ENCODE measurements at places on chromosomes 7 and 10.

GRCh38 chr10:88979153-88979562, 11.4 kb upstream of the FAS start:
- DNase-seq = peak; percentile 80

DNA sequence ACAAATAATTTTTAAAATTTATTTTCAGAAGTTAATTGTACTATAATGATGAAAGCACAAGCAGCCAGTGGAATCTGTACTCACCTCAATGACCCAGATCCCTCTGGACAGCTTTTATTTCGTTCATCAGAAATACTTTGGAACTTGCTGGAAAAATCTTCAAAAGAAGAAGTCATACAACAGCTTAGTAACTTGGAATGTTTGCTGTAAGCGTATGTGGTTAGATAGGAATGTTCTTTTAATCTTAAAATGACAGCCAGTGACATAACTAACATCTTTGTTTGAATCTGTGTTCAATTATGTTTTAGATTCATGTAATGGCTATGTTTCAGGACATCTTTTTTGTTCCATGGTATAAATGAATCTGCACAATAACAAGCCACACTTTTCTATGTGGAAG, 26.8 kb downstream of the CFAP69 start:
- DNase-seq = peak; percentile 87

DNA sequence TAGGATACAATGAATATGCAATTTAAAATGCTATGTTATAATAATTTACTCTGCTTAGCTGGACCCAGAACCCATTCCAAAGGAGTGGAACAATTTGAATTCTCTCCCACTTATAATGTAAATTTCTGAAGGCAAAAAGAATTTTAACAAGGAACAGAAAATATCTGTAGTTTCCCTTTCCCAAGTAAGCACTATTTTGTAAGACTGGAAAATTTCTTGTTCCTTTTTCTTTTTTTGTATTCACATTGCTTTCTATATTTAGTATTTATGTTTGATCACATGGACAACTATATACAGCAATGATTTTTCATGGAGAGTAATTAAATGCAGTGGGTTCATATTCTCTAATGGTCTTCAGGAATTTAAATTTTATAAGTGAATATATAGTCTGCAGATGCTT, 127.4 kb downstream of the GPR85 start:
- no peak for DNase-seq

- no peak for DNase-seq
Measured at GRCh38 chr7:28397141-28397540, 15.2 kb upstream of the CREB5 start.

- DNase-seq = no peak
Measured at GRCh38 chr7:148340438-148341280, 249.9 kb upstream of the C7orf33 start.

DNA sequence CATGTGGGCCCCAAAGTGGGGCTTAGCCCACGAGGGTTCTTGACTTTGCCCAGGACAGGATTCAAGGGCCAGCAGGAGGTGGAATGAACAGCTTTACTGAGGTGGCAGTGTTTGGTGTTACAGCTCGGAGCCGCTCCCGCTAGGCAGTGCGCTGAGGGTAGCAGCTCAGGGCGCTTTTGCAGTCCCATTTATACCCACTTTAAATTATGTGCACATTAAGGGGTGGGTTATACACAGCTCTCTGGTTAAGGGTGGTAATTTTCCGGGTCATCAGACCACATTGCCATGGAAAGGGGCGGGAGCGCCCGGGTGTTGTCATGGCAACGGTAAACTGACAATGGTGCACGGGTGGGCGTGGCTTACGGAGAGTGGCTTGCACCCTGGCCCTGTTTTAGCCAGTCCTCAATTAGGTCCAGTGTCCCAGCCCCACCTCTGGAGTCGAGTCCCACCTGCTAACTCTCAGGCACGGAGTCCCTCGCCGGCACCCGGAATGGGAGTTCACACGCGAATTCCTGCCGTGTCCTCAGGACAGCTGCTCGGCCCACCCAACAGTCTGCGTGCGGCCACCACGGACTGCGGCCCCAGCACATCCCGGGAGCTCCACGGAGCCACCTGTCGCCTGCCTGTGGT, 58.2 kb upstream of the PDGFA start:
- no peak for DNase-seq

DNA sequence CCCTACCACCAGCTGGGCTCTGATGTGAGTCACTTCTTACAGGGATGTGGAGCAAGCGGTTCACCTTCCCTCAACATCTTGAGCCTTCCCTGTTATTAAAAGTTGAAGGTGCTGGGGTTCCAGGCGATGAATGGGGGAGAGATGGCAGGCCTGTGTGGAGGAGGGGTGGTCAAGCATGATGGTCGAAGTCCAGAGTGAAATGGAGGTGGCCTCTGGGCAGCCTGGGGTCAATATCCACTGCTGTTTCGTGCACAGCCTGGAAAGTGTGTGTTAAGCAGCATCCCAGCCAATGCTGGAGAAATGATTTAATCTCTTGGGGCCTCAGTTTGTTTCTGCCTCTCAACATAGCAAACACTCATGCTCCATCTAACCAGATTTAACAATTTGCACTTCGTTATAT, 33.7 kb upstream of the DMBT1 start:
- DNase-seq = no peak

DNA sequence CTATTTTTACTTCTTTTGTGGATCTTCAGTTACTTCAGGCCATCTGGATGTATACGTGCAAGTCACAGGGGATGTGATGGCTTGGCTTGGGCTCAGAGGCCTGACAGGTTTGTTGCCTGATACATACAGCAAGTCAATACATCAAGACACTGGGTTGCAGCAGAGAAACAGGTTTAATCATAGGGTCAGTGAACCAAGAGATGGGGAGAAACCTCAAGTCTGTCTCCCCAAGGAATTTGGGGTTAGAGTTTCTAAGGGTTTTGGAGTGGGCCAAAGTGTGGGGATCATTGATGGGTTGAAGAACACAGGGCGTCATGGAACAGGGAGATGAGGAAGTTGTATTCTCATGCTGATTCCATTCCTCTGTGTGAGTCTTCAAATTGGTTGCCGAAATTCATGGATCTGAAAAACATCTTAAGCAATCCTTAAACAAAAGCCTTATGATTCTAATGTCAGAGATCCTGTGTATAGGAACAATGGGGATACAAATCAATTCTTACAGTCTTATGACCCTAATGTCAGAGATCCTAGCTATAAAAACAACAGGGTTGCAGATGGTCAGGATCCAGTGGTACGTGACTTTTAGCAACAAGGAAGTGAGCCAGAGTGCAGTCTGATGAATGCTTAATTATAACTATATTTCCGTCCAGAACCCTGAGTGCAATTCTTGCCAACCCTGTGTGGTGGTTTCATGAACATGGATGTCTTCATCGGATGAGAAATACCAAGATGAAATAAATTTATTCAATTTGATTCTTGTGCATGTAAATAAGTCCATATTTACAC, 18.9 kb downstream of the OTUD1 start:
- no peak for DNase-seq

- no peak for DNase-seq
Measured at GRCh38 chr10:56449770-56450169, 88.7 kb upstream of the ZWINT start.

DNA sequence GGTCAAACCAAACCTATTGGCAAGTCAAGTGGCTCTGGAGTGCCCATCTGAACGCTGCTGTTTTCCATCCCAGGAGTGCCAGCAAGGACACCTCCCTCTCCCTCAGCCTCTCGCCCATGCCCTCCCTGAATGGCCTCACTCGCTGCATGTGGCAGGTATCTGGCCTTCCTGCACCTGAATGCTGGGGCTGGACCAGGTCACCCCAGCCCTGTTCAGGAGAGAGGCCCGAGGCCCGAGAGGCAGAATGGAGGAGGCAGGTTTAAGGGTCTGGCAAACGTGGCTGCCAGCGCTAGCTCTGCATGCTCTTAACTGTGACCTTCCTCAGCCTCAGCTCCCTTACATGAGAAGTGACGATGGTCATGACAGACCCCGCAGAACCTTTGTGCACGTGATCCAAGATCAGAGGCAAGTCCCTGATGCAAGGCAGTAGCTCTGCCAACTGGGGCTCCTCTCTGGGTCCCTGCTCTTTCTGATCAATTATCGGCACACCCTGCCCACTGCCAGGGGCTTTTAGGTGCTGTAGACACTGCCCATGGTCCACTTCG, 295.7 kb upstream of the ZMIZ1 start:
- no peak for DNase-seq

- no peak for DNase-seq
Measured at GRCh38 chr10:79249186-79250121, 97.8 kb upstream of the PPIF start.

DNA sequence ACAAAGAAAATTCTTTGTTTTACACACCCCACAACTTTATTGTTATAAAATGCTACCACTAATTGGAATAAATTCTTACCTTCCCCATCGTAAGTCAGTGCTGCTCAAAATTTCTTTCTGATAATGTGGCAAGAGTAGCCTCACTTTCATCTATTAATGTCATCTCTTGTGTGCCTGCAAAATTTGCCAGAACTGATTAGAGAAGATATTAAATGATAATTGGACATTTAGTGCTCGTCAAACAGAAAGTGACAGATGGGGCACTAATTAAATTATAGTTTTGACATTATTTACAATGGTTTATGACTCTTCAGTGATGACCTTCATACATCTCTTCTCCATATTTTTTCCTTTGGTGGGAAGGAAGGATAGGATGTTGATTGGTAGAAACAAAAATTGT, 690.9 kb downstream of the NXPH1 start:
- DNase-seq = no peak

DNA sequence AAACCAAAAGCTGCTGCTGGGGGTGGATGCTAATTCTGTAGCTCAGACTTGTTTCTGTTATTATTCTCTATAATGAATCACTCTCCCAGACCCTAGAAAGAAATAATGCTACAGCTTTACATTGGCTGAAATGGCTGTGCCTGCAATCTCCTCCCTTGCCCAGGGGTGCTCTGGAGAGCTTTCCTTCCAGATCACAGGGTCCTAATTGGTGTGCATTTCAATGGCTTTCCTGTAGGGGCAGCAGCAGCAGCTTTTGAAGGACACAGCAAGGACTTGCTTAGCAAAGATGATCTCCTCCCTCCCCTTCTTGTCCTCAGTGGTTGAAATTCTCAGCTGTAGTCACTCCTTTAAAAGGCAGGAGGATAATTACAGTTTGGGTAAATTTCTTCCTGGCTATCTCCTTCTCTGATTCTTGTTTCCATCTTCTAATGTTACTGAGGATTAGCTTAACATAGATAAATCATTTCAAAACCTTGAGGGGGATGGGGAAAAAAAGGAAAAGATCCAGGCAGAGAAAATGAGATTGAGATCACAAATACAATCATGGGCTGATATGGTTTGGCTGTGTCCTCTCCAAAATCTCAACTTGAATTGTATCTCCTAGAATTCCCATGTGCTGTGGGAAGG, 120.2 kb upstream of the CTTNBP2 start:
- peak; percentile 5 for DNase-seq

DNA sequence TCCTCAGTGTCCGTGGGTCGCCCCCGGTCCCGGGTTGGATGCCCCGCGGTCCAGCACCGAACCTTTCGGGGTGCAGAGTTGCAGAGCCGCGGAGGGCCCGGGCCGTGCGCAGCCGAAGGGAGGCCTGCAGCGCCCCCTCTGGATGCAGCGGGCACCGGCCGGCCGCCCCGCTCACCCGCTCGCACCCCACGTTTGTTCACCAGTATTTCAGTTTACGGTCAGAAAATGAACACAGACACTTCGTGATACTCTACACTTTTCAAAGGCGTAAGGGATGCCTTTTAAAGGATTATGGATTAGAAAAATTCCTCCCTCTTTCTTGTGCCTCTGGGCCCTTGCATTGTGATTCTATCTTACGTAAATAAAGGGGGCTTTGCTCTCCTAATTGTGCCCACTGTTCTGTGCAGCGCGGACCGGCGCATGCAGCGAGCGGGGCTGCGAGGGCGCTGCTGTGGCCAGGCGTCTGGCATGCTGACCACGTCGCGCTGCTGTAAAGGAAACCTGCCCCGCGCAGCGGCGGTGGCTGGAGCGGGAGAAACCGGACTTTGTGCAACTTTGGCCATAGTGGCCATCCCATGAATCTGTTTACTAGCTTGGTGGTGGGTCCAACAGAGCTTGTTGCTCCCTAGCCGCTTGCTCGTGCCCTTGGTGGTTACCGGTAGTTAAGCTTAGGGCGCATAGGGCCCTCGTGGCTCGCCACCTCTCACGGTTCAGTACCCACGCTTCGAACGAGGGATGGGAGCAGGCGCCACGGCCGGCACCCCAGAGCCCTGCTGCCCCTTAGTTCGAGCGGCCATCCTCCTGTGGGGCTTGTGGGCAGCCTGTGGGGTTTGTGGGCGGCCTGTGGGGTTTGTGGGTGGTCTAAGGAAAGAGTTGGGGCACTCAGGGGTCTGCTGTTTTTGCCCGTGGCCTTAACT, 739 bp upstream of the MEST start:
- no peak for DNase-seq
